Kidney capillary endothelial cell (primary cell): ENCODE measurements at places on chromosomes 11 and 22.
A peak's percentile ranks its signal among the peaks of the same experiment; 100 is the strongest.

- DNase-seq, result no peak
Observed at GRCh38 chr11:43948341-43949225, 6.1 kb downstream of the C11orf96 start.

GRCh38 chr11:92180226-92180625, 44.4 kb upstream of the FAT3 start:
- DNase-seq, result no peak

DNA sequence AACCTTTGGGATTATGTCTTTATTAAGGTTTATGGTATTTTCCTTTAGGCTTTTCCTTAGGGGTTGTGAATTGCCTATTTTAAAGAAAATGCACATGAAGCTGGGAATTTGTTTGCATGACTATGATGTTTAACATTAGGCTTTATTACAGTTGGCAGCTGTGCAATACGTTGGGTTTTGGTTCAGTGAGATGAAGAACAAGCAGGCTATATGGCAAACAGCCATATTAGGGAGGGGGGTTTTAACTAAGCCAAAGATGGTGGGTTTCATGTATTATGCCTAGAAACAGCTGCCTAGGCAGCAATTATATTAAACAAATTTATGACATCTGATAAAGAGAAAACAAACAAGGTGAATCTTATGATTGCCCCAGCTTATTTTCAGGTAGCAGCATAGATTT, 880.8 kb downstream of the FAM181B start:
- DNase-seq, result no peak

DNA sequence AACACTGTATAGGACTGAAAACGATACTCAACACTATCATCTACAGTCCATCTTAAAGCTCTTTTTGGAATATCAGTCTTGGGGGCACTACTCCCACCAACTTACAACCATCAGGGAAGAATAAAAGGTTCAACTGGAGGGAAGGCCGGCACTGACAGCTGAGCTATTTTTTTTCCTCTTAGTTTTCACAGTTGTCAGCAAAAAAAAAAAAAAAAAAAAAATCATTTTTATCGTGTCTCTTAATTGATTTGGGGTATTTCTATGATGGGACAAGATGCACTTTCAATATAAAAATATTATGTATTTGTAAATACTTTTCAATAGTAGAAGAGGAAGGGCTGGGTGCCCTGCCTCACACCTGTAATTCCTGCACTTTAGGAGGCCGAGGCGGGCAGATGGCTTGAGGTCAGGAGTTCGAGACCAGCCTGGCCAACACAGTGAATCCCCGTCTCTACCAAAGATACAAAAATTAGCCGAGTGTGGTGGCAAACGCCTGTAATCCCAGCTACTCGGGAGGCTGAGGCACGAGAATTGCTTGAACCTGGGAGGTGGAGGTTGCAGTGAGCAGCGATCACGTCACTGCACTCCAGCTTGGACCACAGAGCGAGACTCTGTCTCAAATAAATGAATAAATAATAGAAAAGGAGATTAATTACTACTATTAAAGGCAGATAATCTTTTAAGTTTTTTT, 1.5 kb downstream of the KIF18A start:
- no peak for DNase-seq

GRCh38 chr11:130431331-130431773, 2.9 kb upstream of the ADAMTS8 start:
- peak; percentile 35 for DNase-seq

DNA sequence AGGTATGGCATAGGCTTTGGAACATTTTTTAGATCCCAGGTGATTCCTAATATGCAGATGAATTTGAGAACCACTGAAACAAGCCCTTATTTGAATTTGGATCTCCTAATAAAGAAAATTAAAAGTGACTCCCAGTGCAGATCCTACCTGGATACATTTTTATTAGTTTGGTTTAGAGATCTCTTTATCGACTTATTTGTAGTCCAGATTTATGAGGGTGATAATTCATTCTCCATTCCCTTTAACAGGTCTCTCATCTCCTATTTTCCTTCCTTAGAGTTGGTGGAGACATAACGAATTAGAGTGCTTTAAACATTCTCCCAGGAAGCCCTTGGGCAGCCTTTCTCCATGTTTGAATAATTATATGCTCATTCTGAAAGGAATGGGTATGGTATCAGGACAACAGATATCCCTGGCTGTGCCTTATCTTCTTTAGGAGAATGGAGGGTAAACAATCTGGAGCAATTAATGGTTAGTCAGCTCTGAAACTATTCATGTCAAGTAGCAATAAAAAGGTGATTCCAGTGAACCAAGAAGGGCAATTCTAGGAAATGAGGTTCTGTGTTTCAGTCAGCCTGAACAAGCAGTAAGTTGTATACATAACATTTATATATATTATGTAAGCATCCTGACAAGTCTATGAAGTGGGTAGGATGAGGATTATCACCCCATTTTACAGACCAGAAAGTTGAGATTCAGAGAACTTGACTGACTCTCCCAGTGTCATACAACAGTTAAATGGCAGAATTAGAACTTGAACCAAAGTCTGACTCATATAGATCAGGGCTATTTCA, 53.9 kb upstream of the RCE1 start:
- no peak for DNase-seq

DNA sequence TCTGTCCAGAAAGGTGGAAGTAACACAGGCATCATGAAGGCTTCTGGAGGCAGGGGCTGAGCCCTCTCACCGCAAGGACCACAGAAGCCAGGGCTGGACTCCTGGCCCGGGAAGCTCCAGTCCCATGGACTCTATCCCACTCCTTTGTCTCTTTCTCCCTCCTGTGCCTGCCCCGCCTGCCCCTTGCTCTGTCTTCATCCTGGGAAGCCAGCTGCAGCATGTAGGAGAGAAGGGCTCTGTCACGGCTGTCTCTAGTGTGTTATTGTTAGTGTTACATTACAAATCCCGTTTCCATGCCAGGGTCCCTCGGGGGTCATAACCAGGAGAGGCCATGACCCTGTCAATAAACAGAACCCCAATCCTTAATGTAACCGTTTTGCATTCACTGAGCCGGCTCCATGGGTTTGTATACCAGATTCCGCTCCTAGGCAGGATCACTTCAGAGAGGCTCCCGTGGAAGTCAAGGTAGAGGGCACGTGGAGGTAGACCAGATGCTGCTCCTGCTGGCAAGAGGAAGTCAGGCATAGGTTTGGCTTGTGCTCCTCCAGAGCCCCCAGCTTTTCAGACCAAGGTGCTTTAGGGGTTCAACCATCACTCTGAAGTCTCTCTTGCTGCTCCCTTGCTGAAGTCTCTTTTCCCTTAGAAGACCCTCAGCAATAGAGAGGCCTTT, 293.2 kb downstream of the ETS1 start:
- DNase-seq, result no peak

GRCh38 chr11:28491431-28491830, 383.2 kb downstream of the METTL15 start:
- no peak for DNase-seq

- no peak for DNase-seq
Observed at GRCh38 chr11:120235024-120235628, 4.8 kb upstream of the POU2F3 start.

- DNase-seq, result no peak
Observed at GRCh38 chr11:114426280-114426679, 13.0 kb upstream of the REXO2 start.

DNA sequence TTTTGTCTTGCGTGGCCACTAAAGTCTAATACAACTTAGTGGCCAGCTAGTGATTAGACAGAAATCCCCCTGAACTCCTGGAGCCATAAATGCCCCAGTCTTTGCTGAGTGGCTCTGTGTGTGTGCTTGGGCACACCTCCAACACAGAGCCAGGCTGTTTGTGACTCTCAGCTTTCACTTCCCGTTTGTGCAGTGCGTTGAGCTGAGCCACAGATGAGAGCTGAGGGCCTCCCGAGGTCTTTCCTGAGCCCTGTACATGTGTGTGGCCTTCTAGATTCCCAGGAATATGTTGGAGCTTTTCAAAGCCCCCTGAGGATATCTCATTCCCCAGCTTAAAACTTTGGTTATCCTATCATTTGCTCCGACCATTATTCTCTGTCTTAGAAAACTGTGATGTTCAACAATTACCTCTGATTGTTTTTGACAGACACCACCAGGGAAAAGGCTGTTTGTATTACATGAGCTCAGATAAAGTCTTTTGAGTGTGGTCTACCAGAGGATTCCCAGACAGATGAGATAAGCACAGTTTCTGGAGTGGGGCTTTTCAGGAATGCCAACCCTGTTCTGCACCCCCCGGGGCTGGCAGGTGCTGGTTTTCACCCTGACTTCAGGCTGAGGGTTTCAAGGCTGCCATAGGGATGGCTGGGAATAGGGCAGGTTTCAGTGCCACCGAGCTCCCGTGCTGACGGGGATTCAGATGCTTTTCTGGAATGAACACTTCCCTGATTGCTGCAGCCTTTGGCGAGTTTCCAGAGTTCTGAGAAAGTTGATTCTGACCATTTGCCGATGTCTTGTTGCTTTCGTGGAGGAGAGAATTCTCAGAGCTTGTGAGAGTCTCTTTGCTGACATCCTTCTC, 23.8 kb downstream of the IGHMBP2 start:
- DNase-seq, result no peak

- no peak for DNase-seq
Observed at GRCh38 chr11:124434699-124435098, 10.0 kb upstream of the OR8B4 start.

DNA sequence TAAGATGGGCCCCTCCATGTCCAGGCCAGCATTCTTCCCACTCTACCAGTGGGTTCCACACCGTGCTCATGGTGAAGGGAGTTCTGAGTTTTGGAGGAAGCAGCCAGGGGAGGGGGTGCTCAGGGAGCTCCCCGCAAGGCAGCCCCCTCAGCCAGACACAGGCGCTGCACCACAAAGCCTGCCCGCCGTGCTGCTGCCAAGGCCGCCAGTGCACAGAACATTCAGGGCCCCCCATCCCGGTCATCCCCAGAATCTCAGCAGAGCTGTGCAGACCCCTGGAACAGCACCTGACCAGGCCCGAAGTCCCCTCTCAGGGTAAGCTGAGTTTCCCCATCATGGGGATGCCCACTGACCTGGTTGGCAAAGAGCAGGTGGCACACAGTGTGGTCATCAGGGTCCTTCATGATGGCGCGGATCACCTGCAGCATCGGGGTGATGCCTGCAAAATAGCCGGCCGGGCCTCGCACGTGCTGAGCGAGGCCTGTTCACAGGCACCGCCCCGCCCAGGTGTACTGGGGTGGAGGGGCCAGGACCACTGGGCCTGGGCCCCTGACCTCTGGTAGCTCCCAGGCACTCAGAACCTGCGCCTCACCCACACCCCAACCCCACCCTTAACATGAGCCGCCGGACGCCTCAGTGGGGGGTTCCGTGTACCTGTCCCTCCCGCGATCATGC, 12.4 kb upstream of the POLDIP3 start:
- DNase-seq, result no peak

DNA sequence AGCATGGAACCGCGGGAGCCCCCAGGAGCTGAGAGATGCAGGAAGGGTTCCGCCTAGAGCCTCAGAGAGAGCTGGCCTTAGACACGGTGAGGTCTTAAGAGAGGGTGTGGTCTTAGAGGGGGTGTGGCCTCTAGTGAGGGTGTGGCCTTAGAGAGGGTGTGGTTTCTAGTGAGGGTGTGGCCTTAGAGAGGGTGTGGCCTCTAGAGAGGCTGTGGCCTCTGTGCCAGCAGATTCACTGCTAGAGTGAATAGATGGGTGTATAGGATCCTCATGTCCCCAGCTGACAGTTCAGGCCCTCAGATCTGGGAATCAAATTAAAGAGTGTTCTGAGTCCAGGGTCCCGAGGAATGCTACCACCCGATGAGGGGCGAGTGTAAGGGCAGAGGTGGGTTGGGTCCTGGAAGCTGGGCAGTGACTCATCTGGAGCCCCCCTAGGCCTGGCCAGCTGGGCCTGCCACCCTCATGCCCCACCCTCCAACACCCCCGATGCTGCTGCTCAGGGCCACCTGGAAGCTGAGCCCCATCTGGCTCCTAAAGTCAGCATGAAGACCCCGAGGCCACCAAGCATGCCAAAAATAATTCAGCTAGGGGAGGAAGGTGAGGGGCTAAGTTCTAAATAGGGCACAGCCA, 49.5 kb downstream of the IGF2 start:
- peak; percentile 48 for DNase-seq

DNA sequence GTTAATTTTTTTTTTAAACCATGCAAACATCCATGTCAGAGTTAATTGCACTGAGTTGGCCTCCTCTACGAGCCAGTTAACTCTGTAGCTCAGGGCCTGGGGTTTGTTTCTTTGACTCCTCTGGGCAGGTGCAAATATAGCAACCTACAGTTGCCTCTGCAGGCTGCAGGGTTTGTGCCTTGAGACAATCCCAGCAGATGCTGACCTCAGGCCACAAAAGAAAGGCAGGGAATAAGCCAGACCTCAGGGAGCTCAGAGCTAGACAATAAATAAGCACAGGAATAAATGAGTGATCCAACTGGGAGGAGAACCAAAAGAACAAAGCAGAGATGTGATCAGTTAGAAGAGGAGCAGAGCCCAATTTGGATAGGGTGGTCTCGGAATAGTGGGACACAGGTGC, 390.8 kb downstream of the SHANK2 start:
- DNase-seq, result no peak

DNA sequence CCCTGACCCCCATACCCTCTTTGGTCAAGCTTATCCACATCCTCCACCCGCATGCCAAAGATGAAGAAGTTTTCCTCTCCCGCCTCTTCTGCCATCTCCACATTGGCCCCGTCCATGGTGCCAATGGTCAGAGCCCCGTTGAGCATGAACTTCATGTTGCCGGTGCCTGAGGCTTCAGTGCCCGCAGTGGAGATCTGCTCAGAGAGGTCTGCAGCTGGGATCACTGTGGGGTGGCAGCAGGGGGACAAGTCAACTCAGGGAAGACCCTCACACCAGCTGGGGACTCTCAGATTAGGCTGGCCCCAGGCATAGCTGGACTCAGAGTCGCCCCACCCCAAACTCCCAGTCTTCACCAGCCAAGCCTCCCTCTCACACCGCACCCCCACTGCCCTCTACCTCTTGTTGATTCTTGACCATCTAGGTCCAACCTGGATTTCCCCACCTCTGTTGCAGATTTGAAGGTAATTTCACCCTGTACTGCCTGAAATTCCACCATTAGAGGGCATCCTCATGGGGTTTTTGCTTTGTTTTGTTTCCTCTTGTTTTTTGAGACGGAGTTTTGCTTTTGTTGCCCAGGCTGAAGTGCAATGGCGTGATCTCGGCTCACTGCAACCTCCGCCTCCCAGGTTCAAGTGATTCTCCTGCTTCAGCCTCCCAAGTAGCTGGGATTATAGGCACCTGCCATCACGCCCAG, 6.6 kb upstream of the RASGRP2 start:
- no peak for DNase-seq

DNA sequence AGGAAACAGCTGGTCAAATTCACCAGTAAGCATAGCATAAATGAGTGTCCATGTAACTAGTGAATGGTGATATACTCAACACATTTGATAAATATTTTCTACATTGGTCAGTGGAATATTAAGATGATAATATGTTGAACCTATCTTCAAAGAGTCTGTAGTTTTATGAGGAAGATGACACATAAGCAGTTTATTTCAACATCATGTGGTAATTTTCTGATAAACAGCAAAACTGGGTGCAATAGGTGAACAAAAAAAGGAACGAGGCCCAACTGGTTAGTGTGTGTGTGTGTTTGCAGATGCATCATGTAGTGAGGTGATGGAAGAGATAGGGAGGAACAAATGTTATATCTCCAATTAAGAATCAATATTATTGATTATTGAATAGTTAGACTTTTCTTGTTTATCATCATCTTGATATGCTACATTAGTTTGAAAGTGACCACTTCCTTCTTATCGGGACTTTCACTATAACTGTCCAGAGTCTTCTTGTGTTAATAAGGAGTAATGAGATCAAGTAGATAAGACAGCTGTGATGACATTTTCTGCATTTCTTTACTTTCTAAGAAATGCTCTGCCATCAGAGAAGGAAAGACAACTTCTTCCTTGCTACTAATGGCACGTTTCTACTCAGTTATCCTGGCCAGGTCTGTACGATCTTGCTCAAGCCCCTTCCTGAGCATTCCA, 270.7 kb downstream of the ETS1 start:
- no peak for DNase-seq
